HCT116 (cell line): ENCODE measurements at places on chromosomes 2 and 18. TPM values are rescaled to one million over a fixed set of nuclear protein-coding genes. Genes with fewer than 3 reads are reported as not detected.

DNA sequence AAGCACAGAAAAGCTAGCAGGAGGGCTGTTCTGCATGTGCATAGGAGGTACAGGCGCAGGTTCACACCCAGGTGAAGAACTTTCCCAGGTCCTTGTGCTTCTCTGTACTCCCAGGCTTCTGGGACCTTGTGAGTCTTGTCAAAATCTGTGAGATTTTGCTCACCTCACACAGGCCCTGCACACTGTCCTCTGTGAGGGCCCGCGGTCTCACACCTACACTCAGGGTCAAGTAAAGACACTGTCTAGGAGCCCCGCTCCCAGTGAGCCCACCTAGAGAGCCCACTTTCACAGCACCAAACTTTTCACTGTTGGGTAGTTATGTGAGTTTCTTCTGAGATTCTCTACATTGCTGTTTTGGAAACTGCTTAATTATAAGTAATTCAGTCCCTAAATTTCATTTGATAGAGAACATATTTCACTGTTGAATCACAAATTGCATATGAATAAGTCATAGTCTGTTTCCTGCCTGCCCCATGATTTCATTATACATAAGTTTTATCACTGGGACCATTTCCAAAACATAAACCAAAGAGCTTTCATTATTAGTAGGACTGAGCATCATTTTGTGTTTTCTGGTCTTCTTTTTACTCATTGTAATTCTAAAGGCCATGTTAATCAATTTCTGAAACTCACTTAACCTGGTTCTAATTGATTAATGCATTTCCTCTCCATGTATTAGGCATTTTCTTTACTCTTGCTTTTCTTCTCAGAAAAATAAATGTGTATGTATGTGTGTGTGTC, 234.2 kb upstream of the SPOPL start:
- DNase-seq, result no peak

DNA sequence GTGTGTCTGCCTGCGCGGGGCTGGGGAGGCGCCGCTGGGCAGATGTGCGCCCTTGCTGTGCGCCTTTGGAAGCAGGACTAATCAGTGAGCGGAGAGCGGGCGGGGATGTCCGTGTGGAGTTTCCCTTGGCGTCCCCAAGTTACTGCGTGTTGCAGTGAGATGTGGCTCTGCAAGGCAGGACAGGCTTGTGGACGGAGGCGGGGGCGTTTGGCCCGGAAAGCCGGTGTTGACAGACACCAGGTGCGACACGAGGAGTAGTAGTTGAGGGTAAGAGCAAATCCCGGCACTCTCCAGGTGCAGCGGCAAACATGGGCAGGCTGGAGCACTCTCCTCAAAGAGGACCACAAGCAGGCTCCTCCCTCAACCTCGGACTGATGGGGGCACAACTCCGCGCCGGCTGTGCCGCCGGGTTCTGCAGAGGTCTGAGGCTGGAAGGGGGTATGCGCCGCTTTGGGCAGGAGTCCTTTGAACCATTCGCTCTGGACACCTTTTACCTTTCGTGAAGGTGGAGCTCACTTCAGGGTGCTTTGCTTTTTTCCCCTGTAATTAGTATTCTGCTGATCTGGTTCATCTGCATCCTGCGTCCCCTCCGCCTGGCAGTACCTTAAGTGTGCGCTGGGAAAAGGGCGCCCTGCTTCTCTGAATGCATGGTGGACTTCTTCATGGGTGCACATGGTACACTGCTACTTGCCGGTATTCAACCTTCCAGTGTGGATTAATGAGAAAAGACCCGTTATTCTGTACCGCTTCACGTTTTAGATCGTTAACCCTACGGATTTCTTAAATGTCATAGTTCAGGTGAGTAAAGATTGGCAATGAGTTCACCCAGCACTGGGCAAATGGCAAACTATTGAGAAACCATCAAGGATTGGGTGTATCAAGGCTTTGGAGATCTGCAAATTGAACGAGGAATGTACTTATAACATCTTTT, 608 bp downstream of the CDH7 start:
- no peak for DNase-seq

SLC9A4 gene
- total RNA-seq, result 0.07 TPM

DNA sequence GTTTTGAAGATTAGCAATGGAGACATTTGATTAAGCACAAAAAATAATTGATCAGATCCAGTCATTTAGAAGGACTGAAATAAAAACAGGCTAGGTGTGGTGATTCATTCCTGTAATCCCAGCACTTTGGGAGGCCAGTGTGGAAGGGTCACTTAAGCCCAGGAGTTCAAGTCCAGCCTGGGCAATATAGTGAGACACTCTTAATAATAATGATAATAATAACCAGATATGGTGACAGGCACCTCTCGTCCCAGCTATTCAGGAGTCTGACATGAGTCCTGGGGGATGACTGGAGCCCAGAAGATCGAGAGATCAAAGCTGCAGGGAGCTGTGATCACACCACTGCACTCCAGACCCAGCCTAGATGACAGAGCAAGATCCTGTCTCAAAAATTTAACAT, 3.5 kb upstream of the FN1 start:
- DNase-seq, result no peak

DNA sequence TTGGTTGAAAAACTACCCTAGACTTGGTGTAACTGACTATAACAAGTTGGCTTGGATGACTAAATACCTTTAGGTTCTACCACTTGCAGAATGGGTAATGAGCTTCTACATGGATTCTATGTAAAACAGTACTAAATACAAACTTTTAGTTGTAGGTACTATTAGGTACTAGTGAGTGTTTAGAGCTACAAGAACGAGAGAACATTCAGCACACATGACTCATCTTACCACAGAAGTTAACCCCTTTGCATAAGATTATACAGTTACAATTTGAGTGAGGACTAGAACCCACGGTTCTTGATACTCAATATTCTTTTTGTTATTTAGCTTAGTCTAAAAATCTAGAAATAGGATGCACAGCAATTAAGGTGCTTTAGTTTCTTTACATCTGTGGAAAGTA, 101.7 kb upstream of the TFCP2L1 start:
- no peak for DNase-seq

KATNAL2 gene
- 2.0 TPM for total RNA-seq
